Left colon (tissue), 2 donors: ENCODE measurements at places on chromosomes 2 and 18. TPM values are rescaled to one million over a fixed set of nuclear protein-coding genes. Genes with fewer than 3 reads are reported as not detected.

RFTN2 gene
- 1.9 TPM for total RNA-seq

DNA sequence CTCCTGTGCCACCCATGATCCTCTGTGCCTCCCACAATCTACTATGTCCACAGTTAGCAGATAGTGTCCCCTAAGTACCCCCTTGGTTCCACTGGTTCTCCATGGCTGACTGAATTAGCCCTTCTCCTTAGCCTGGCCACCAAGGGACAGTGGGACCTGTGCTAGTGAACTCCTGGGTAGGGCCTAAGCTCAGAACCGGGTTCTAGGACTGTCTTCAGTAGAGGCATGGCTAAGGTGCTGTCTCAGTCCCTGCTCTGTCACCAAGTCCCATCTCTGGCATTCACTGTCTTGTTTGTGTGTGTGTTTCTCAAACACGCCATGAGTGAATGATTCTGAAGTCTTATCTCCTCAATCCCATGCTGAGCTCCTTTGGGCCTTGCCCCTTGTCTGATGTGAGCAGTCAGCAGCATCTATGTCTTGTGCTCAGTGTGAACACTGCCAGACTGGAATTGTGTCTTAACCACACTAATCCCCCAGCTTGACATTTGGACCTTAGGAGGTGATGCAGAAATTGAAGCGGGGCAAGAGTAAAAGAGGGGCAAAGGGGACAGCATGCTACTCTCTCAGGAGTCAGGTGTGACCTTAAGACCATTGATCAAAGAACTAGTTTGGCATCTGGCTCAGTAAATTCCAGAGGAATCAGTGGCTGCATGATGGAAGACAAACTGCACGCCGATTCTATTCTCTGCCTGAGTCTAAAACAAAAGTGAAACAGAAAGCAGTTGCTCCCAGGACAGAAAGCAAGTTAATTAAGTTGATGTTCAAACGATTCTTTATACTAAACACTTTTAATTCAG is 190.5 kb downstream of the ALPK2 start:
- no peak for DNase-seq

DNA sequence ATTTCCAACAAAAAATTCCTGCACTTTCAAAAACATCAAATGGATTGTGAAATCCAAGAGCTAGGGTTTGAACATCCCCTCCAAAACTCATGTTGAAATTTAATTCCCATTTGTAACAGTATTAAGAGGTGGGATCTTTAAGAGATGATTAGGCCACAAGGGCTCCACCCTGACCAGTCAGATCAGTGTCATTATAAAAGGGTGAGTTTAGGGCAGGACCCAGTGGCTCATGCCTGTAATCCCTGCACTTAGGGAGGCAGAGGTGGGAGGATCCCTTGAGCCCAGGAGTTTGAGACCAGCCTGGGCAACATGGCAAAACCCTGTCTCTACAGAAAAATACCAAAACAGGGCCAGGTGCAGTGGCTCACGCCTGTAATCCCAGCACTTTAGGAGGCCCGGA is 8.9 kb downstream of the GTF3C2 start:
- no peak for DNase-seq

GRCh38 chr2:45712570-45712969 is 61.1 kb downstream of the PRKCE start:
- peak; percentile 22 for DNase-seq

LGALSL gene
- total RNA-seq: 43.6 TPM

- no peak for DNase-seq
Observed at GRCh38 chr2:157231476-157231875, 26.0 kb upstream of the GALNT5 start.

DNA sequence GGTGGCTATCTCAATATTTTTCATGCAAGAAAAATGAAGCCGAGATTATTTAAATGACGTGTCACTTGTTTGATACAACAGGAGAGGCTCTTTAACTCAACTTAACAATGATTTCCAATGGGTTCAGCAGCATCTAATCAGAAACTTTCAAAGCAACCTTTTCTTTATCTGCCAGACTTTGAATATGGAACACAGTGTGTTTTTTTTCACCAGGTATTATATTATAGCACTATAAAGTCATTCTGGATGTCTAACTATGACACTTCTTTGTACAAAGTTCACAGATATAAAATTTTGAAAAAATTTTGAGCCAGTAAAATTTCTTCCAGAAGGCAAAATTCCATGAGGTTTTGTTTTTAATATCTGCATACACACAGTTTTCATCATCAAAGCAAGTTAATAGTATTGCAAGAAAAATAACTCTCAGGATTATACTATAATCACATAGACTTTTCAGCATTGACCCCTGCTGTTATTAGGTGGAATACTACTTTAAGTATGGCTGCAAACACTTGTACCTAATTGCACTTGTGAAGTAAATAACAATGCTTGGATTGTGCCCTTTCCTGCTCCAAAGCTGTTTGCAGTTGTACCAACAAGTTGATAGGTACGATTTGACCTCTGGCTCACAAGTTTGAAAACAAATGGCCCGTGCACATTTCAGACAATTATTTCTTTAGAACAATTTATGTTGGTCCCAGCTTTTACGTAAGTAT is 44.0 kb upstream of the DSG1 start:
- no peak for DNase-seq

DNA sequence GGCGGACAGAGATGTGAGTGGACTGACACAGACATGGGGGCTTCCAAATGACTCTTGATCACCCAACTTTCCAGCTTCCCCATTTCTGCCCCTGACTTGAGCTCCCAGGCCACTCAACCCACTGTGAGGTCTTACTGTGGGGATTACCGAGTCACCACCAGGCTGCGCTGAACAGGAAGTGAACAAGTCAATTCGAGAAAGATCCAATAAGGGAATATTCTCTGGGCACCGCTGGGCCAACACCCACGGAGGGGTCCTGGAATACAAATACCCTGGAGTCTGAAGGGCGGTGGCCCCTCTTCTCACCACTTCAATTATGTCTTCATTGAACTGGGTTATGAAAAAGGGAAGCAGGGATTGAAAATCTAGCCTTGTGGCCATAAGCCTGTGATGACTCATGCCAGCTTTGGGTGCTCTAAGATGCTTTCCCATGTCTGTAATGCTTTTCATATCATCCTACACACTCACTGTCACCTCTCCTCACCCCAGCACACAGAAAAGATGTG is 37.7 kb downstream of the BCL11A start:
- peak; percentile 20 for DNase-seq

DNA sequence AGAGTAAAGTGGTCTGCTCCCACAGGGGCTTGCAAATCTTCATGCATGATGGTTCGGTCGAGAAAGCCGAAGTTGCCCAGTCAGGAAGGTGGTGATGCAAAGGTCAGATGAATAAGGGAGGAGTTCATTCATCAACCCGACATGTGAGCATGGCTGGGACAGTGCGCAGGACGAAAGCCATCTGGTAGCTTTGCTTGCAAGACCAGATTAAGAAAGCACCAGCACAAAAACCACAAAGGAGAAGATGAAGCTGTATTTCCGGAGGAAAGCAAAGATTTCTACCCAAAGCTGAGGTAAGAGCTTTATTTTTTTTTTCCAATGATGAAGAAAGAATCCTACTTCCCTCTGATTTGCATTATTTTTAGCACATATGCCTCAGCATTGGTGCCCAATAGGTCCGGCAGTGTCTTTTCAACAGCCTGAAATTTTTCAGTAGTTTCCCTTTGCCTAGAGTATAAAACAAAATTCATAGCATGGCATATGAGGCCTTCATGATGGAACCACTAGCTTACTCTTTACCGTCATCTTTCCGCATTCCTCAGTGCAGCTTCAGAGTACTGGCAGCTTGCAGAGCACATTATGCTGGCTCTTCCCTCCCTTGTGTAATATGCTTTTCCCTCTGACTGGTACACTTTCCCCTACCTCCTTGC is 112.0 kb upstream of the THOC1 start:
- DNase-seq: no peak

DNA sequence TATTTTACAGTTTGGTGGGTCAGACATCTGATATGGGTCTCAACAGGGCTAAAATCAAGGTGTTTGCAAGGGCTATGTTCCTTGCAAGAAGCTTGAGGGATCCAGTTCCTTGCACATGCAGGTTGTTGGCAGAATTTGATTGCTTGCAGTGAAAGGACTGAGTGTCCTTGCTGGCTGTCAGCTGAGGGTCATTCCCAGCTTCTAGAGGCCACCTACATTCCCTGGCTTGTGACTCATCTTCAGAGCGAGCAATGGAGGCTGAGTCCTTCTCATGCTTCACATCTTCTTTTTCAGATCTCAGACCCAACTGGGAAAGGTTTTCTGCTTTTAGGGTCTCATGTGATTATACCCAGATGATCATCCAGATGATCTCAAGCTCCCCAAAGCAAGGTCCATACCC is 12.4 kb downstream of the MEX3C start:
- DNase-seq: no peak

COX7A2L gene
- total RNA-seq: 111 TPM
